Epithelial cell of umbilical artery (primary cell): ENCODE measurements at places on chromosomes 12 and 14. TPM values are rescaled to one million over a fixed set of nuclear protein-coding genes. Genes with fewer than 3 reads are reported as not detected.

Gene ACSM4
- not detected in 2 replicates for total RNA-seq

Gene CEP170B
- 10.5 and 11.0 TPM in 2 replicates for total RNA-seq

Gene GAS2L3
- total RNA-seq: 21.4 and 28.3 TPM in 2 replicates

Gene LRP1-AS
- total RNA-seq: not detected in 2 replicates

Gene KLHL42
- 26.0 and 36.6 TPM in 2 replicates for total RNA-seq

Gene PLEKHG7
- not detected in 2 replicates for total RNA-seq

Gene FITM1
- total RNA-seq: under 0.01 TPM in 1 of 2 replicates, not detected in the other

Gene TTC7B
- 11.7 and 19.8 TPM in 2 replicates for total RNA-seq

Gene SPTB
- not detected in 2 replicates for total RNA-seq

Gene PPM1H
- total RNA-seq: 1.3 and 4.3 TPM in 2 replicates

Gene FCF1
- total RNA-seq: 27.7 and 31.5 TPM in 2 replicates

Gene COX8C
- total RNA-seq: not detected in 2 replicates

Gene ZBTB42
- 5.6 and 5.8 TPM in 2 replicates for total RNA-seq

Gene BICD1
- total RNA-seq: 8.1 and 13.1 TPM in 2 replicates

Gene RAD51B
- total RNA-seq: 7.5 and 19.3 TPM in 2 replicates

Gene DDX51
- total RNA-seq: 7.8 and 10.6 TPM in 2 replicates

Gene TMPRSS12
- total RNA-seq: not detected in 2 replicates

Gene FAIM2
- under 0.01 and 0.15 TPM in 2 replicates for total RNA-seq
